ENCODE measurements at places on chromosomes 13 and 19.

DNA sequence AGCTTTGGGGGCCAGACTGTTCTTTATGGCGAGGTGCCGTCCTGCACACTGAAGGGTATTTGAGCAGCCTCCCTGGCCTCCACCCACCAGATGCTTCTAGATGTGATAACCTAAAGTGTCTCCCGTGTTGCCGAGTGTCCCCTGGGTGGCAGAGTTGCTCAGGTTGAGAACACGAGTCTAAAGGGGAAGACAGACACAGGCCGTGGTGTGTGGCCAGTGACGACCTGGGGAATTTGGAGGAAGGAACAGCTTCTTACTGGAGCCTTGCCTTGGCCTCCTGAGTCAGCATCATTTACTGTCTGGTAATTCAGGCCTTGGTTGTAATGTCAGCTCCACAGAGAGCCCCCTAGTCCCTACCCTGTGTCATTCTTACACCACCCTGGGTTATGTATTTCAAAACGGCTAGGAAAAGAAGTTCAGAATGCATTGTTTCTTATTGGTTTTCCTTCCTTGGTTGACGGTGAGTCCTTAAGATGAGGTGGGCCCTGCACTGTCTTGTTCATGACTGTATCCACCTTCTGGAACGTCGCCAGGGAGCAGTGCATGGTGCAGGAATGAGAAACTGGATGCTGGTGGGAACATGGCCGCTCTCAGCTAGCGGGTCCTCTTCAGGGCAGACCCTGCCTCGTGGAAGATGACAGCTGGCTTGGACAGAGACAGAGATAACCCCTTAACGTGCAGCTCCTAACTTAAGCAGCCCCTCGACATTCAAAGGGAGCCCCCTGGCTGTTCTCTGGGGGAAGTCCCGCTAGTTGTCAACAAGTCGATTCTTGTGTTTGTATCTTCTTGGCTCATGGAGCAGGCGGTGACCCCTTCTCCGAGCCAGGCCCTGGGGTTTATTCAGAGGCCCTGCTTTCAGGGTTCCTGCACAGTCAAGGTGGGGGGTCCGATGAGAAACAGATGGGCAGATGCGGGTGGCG is 7.2 kb downstream of the SIN3B start:
- DNase-seq: no peak

DNA sequence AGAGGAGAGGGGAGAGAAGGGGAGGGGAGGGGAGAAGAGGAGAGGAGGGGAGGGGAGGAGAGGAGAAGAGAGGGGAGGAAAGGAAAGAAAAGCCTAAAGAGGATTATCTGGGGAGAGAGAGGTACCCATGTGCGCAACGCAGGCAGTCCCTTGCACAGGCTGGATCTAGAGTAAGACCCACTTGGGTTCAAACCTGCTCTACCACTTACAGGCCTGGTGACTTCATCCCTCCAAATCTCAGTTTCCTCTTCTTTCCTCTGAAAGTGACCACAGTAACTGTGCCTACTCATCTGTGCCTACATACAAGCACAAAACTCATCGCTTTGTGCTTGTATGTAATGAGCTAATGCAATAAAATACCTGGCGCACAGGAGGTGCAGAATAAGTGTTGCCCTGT is 732 bp upstream of the MAP1S start:
- DNase-seq: no peak

GRCh38 chr19:38183251-38183897 is 40.6 kb downstream of the DPF1 start:
- peak; percentile 10 for DNase-seq

- DNase-seq: no peak
Observed at GRCh38 chr19:32781280-32781679, 61.7 kb downstream of the TDRD12 start.

DNA sequence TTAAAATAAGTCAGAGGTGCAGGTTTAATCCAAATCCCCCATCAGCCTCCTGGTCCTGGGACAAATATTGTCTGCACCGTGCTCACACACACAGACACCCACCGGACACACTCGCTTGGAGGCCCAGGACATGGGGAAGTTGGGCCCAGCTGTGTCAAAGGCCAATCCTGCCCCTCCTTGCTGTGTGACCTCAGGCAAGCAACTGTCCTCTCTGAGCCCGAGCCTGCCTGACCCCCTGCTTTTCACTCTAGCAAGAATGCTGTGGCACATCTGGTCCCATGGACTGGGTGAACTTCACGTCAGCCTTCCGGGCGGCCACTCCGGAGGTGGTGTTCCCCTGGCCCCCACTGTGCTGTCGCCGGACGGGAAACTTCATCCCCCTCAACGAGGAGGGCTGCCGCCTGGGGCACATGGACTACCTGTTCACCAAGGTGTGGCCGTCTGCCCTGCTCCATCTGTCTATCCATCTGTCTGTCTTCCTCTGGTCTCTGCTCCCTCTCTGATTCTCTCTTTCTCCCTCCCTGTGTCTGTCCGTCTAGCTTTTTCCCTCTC is 9.3 kb downstream of the UPK1A start:
- DNase-seq: no peak

DNA sequence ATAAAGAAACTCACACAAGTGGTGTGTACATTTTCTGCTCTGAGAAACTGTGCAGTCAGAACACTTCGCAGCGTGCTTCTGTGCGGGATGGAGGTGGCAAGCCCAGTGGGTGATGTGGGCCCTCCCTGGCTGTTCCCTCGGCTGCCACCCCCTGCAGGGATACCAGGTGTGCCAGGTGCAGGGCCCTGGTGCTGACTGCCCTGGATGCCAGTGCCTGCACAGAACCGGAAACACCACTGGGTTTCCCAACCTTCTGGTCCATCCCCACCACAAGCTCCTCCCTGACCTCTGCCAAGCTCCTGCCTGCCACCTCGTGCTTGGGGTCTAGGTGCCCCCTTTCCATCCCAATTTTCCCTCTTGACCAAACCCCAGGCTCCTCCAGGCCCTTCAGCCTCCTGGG is 81.9 kb upstream of the MCF2L start:
- DNase-seq: no peak

DNA sequence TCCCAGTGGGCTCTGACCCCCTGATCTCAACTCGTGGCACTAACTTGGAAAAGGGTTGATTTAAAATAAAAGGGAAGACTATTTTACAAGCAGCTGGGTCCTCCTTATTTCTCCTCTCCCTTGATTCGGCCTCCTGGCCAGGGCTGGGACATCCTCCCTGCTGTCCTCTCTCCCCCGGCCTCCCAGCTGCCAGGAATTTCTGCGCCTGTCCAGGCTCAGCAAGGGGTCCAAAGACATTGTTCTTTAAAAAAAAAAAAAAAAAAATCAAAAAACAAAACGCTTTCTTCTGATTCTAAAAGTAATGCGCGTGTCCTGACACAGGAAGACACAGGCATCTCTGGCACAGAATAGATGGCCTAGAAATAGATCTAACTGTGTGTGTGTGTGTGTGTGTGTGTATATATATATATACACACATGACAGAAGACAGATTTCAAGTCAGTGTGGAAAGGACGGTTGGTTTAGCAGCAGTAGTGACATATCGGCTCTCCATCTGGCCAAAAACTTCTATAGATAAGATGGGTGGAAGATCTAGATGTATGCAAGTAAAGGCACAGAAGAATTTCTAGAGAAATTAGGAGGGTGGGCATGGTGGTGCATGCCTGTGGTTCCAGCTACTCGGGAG is 12.3 kb upstream of the LENG8 start:
- no peak for DNase-seq

- no peak for DNase-seq
Observed at GRCh38 chr13:20567881-20568528, 1.0 kb downstream of the IFT88 start.

DNA sequence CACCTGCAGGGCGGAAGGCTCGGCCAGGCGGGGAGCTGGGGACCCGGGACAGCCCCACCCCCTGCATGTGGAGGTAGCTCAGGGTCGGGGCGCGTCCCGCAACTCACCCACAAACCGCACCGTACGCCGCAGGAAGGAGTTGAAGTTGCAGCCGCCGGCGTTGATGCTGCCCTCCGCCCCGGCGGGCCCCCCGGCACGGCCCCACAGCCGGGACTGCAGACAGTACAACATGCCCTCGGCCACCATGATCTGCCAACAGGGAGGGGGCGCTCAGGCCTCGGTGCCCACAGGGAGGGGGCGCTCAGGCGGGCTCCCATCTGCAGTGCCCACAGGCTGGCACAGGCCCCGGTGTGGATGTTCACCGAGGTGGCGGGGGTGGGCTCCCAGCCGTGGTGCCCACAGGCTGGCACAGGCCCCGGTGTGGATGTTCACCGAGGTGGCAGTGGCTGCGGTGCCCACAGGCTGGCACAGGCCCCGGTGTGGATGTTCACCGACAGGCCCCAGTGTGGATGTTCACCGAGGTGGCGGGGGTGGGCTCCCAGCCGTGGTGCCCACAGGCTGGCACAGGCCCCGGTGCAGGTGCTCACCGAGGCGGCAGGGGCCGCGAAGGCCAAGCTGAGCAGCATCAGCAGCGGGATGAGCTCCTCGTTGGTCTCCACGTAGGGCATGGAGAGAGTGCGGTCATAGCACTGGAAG is 6.5 kb downstream of the PLPPR3 start:
- DNase-seq: no peak

DNA sequence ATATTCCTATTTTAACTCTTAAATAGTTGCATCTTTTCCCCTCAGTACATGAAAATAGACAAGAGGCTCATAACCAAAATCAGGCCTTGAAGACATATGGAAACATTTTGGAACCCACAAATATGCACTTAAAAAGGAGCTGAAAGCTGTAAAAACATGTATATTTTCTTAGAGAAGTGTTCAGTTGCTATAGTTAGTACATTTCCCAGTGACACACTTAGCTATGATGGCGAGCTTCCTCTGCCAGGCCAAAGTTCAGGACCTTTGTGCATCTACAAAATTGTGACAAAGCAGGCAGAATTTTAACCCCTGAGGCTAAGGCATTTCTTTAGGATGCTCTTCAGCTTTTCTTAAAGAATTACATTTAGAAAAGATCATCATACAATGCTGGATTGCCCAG is 54.5 kb downstream of the RCBTB2 start:
- DNase-seq: no peak

DNA sequence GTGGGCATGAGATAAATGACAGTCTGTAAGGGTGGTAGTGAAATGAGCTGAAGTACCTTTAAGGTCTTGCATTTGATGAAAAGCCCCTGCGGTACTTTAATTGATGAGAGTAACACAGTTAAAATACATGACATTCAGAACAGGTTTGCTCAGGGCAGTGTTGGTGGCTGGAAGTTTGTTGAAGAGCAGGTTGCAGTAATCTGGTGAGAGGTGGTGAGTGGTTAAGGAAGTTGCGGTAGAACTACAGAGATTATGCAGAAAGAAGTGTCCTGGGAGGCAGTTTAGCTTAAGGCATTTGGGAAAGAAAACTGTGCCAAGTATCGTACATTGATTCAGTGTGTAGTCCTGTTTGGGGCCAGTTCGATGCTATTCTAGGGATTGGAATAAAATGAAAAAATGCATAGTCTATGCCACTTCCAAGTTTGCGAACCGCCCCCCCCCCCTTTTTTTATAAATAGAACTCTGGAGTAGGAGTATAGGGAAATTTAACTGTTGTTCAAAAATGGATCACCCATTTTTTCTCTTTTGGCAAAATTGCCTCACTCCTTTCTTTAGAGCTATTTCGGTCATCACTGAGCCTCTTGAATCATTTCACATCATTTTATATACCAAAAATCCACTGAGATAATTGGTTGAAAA is 42.7 kb downstream of the SLAIN1 start:
- no peak for DNase-seq

DNA sequence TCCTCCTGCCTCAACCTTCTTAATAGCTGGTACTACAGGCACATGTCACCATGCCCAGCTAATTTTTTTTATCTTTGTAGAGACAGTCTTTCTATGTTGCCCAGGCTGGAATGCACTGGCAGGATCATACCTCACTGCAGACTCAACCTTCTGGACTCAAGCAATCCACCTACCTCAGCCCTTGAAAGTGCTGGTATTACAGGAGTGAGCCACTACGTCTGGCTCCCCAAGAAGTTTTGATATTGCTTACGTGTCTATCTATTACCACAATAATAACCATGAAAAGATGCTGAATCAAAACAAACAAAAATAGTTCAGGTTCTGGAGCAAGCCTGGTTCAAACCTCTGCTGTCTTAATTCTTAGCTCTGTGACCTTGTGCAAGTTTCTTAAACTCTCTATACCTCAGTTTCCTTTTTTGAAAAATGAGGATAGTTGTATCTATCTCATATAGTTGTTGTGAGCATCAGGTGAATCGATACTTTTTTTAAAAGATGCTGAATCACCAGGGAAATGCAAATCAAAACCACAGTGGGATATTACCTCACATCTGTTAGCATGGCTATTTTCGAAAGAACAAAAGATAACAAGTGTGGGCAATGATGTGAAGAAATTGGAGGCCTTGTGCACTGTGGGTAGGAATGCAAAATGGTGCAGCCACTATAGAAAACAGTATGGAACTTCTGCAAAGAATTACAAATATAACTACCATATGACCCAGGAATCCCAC is 19.0 kb upstream of the LEUTX start:
- no peak for DNase-seq

All from stimulated activated CD4-positive, alpha-beta T cell treated with anti-CD3 and anti-CD28 coated beads, Interleukin-2, amount 100 ng/mL, for 24 hours (primary cell).